ENCODE measurements at places on chromosomes 5 and 9.

GRCh38 chr5:6742081-6742758, 29.0 kb downstream of the TENT4A start:
- no peak for DNase-seq

DNA sequence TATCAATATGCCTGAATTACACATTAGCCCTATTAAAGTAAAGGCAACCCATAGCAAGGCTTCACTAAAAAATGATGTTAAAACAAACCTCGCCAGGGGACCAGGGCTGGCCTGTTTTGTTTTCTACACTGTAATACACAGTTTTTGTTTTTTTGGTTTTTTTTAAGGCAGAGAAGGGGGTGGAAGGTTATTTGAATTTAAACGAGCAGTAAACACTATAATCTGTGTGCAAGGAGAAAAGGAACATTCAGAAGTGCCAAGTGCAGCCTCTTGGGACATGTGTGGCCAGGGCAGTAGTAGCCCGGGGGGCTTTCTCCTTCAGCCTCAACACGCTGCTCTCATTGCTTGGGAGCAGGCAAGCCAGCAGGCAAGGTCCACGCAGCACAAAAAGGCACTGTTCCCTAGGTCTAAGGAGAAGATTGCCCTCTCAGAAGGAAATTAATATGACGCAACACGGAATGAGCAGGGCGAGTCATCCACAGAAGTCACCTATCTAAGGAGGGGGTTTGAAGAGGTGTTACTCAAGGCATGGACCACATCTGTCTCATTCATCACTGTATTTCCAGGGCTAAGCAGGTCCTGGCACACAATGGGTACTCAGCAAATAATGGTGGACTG, 16.2 kb downstream of the SIL1 start:
- DNase-seq: no peak

GRCh38 chr5:149504677-149505076, 46.6 kb downstream of the CSNK1A1 start:
- DNase-seq: no peak

- DNase-seq: no peak
Observed at GRCh38 chr5:173256800-173257199, 21.8 kb upstream of the NKX2-5 start.

DNA sequence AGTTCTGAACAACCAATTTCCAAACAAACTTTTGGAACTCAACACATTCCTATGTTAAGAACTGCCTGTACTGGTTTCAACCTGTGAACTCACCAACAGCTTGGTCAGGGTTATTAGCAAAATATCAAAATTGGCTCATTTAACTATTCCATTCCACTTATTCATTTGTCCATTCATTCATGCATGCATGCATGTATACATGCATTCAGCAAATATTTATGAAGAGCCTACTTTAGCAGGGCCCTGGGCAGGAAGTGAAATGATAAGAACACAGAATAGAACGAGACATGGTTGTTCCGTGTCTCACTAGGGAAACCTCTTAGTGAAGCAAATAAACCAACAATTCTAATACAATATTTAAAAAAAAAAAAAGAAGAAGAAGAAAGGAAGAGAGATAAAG, 107.4 kb downstream of the GLIS3 start:
- no peak for DNase-seq

- no peak for DNase-seq
Observed at GRCh38 chr9:113603048-113603375, 139.5 kb downstream of the RGS3 start.

DNA sequence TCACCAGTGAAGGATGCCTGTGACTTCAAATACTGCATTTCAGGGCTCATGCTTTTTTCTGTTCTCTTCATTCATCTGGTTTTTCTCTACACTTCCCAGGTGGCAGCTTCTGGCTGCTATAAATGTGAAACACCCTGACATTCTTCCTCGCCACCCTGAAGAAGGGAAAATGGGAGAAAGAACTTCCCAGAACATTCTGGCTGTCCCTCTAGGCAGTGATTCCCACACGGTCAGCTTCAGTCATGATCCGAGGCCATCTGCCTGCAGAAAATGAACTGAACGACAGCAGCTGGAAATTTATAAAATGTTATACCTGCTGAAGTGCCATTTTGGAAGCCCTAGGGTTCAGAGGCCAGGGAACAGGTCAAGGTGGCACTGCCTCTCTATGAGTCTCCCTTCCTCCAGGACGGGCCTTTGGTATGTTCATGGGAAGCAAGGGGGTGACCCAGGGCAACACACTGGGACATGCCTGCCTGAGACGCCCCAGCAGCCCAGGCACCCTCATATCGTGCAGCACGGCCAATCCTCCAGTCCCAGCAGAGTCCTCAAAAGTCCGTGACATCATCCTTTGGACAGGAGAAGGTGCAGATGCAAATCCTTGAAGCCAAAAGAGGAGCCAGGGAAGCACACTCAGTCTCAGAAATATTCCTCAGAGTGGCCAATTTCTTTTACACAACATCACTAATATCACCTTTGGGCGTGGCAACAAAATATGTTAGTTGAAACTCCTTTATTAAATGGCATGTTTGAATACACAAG, 107.1 kb downstream of the SEMA5A start:
- no peak for DNase-seq
